G401 (cell line): ENCODE measurements at places on chromosomes 11 and 22.
A peak's percentile ranks its signal among the peaks of the same experiment; 100 is the strongest.

GRCh38 chr11:24697522-24698111, 200.8 kb downstream of the LUZP2 start:
- DNase-seq = no peak

GRCh38 chr11:12164061-12165014, 53.9 kb downstream of the MICAL2 start:
- DNase-seq = peak; percentile 68

- DNase-seq = no peak
Measured at GRCh38 chr11:130528298-130529261, 80.1 kb downstream of the ADAMTS15 start.

DNA sequence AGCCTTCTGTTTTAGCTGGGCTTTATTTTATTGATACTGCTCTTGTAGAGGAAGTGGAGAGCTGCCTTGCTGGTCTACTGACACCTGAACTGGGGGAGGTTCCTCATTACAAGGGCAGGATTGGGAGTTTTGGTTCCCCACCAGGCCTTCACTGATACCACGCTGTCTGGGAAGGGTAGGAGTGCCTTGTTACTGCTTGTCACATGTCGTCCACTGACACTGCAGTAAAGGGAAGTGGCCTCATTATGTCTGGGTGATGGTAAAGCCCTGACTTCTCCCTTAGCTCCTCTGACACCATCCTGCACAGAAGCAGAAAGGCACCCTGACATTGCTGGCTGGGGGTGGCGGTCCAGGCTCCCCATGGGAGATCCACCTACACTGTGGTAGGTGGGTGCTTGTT, 38.7 kb upstream of the ELF5 start:
- no peak for DNase-seq

DNA sequence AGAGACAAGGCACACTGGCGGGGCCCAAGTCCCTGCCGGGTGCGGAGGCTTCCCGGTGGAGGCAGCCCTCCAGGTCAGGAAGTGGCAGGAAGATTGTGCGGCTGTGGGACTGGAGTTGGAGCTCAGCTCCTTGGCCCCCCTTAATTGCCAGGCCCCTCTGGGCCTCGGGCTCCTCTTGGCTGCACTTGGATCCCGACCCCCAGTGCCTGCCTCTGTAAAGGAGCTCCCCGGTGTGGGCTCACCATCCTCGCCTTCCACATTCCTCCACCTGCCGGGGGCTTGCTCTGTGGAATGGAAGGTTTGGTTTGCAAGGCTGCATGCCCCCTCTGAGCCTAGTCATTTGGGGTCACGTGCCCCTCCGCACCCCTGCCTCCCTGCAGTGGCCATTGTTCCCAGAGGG, 38.1 kb upstream of the COMT start:
- DNase-seq = no peak

- no peak for DNase-seq
Measured at GRCh38 chr22:24548812-24549211, 6.1 kb downstream of the GUCD1 start.

GRCh38 chr22:38131399-38131798, 20.9 kb upstream of the BAIAP2L2 start:
- DNase-seq = no peak

GRCh38 chr11:2406878-2407410, 6.4 kb downstream of the TSSC4 start:
- no peak for DNase-seq

DNA sequence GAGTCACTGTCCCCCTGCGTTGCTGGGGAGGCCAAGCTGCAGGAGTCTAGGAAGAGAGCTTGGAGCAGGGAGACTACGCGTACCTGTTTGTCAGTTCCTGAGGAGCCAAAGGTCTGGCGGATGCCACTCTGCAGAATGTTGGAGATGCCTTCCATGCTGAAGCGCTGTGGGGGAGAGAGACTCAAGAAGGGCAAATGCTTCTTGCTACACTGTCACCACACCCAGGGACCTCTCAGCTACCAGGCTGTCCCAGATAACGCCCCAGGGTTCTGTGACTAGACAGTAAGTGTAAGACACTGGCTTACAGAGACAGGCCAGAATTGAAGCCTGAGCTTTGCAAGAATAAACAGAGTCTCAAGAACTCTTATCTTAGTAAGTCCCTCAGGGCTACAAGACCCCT, 42.0 kb downstream of the FEZ1 start:
- DNase-seq = no peak
